ENCODE measurements at places on chromosomes 3 and 15. TPM values are rescaled to one million over a fixed set of nuclear protein-coding genes. Genes with fewer than 3 reads are reported as not detected.

Gene INSYN1
- 0.65 TPM for total RNA-seq

Gene SACM1L
- 23.5 TPM for total RNA-seq

Gene DNAH12
- total RNA-seq = under 0.01 TPM

Gene PPCDC
- 12.7 TPM for total RNA-seq

Gene GREM1
- total RNA-seq = 0.98 TPM

Gene TIGIT
- not detected for total RNA-seq
